Spinal cord (tissue), 10 donors: ENCODE measurements at places on chromosomes 1 and 21. TPM values are rescaled to one million over a fixed set of nuclear protein-coding genes. Genes with fewer than 3 reads are reported as not detected.

Gene S100A7
- not detected for total RNA-seq

Gene PRRX1
- total RNA-seq, result 61.3 TPM

Gene CD1B
- not detected for total RNA-seq

- H3K27me3 ChIP-seq, result no peaks in the 10 kb centered on the region
- no peaks in the 10 kb centered on the region for H3K4me1 ChIP-seq
- no peak for DNase-seq
- H3K4me3 ChIP-seq, result no peak overlapping the region
- H3K36me3 ChIP-seq, result no peaks in the 10 kb centered on the region
- H3K27ac ChIP-seq, result no peak overlapping the region
These were observed 13.1 kb upstream of the NHLH2 start for GRCh38 chr1:115854005-115854404.

- H3K27ac ChIP-seq, result no peak overlapping the region
- no peaks in the 10 kb centered on the region for H3K27me3 ChIP-seq
- H3K4me3 ChIP-seq, result no peak overlapping the region
- DNase-seq, result no peak
- no peaks in the 10 kb centered on the region for H3K36me3 ChIP-seq
These were observed 10.8 kb upstream of the PALMD start for GRCh38 chr1:99634971-99635624.
